GM23248 (cell line): ENCODE measurements at places on chromosomes 2 and 18. TPM values are rescaled to one million over a fixed set of nuclear protein-coding genes. Genes with fewer than 3 reads are reported as not detected.

RESP18 gene
- not detected in 2 replicates for total RNA-seq

CLIP4 gene
- total RNA-seq = 51.2 and 55.2 TPM in 2 replicates

CXCR4 gene
- not detected in 2 replicates for total RNA-seq

TCF23 gene
- not detected in 2 replicates for total RNA-seq

ERICH2 gene
- total RNA-seq = not detected in 2 replicates

PDE6D gene
- total RNA-seq = 12.8 and 29.5 TPM in 2 replicates

HRH4 gene
- not detected in 2 replicates for total RNA-seq

DNA sequence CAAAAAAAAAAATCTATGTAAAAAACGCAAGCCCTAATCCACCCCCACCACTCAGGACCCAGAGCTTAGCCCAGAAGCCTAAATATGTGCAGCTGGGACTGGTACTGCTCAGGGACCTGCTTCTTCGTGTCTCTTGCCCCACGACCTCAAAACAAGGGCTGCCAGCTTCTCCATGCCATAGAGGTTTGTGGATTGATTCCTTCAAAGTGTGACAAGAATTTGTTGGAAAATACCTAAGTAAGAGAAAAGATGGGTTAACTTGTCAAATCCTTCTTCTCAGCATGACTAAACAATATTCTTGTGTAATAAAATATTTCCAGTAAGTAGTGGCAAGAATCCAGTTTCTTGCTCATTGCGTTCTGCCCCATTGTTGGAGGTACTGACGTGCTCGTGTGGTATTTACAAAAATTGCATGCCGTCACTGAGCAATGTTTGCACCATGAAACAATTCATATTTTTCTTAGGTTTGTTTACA is 825 bp upstream of the SCYGR1 start:
- DNase-seq = peak; percentile 99

DNA sequence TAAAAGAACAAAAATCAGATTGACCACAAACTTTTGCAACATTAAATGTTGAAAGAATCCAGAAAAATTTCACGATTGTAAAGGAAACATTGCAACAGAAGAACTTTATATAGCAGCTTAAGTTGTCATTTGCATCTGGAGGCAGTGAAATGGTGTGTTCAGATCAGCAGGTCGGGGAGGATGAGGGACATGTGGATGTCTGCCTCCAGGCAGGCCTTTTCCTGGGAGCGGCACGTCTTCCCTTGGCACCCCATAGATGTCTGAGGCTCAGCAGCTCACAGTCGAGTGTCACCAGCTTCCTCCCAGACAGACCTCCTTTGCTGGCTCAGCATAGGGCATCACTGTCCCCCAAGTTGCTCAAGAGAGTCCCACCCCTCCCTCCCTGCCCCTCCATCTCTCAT is 44.3 kb upstream of the ASB1 start:
- DNase-seq = peak; percentile 17

GRCh38 chr2:7595206-7595605 is 678.0 kb downstream of the RNF144A start:
- DNase-seq = peak; percentile 15

- DNase-seq = no peak
These were observed 854.3 kb downstream of the LRRTM4 start for GRCh38 chr2:76667821-76668271.

- no peak for DNase-seq
These were observed 39.1 kb downstream of the CAPN13 start for GRCh38 chr2:30768036-30768686.

DNA sequence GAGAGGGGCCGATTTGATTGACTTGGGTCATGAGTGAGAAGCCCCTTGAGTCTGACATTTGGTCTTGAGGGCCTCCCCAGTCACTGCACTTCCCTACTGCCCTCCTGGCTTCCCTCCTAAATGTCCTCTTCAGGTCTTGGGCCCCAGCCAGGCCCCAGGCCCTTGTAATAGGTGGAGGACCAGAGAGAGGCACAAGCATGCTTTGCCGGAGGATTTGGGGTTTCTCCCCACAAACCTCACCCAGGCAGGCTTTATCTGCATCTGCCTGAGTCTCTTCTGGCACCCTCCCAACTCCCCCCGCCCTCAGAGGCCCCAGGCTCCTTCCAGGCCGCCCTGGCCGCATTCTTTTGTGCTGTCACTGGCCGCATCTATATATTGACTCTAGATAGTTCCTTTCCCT is 270.7 kb downstream of the HAUS1 start:
- no peak for DNase-seq

DNA sequence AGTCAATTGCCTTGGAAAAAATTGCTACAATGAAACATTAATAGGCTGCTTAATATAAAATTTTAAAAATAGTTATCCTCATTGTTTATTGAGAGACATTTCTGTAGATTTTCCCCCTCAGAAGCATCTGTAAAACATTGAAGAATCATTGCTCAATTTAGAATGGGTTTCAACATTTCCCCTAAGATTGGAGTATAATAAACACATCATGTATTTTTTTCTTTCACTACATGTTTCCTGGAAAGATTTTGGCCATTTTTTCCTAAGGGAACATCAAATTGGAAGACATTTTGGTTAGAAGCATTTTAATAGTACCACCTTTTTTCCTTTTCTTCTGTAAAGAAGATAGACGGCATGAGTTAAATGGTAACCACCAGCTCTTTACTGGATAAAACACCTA is 443.2 kb upstream of the SPHKAP start:
- no peak for DNase-seq

GRCh38 chr2:145305889-145306288 is 786.0 kb upstream of the ZEB2 start:
- DNase-seq = no peak

DNA sequence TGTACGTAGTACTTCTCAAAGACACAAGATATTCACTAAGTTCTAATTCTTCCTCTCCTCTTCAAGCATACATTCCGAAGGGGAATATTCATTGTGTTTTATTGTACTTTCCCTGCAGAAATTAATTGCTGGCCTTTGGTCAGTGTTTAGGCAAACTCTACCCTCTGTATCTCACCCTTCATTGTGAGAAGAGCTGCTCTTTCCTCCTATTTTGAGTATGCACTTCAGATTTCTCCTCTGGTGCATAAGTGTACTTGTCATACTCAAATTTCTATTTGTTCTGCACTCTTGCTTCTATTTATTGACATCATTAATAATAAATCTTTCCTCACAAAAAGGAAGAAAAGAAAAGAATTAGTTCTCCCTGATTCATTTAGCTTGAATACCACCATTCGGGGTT is 485.4 kb upstream of the SLC8A1 start:
- DNase-seq = no peak

GRCh38 chr18:23634692-23635091 is 28.0 kb downstream of the ANKRD29 start:
- no peak for DNase-seq

- no peak for DNase-seq
These were observed 27.9 kb upstream of the TYMS start for GRCh38 chr18:629269-630150.

GRCh38 chr2:7430869-7431641 is 513.8 kb downstream of the RNF144A start:
- no peak for DNase-seq

DNA sequence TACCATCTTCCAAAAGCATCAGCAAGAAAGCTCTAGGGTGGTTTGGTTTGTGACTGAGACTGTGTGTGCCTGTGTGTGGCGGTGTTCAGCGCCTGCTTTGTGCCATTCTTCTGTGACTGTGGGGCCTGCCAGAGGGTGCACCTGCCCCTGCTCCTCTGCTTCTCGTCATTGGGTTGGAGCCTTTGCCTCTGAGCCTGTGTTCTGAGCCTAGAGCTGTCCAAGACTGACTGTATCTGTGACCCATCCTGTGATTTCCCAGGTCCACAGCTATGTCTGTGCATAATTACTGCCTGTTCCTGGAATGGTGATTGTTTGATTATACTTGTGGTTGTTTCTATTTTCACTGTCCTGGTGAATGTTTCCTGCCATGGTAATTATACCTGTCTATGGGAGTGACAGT is 57.1 kb upstream of the KLHL29 start:
- DNase-seq = no peak

GRCh38 chr2:44771522-44771921 is 170.0 kb upstream of the SIX3 start:
- DNase-seq = no peak

DNA sequence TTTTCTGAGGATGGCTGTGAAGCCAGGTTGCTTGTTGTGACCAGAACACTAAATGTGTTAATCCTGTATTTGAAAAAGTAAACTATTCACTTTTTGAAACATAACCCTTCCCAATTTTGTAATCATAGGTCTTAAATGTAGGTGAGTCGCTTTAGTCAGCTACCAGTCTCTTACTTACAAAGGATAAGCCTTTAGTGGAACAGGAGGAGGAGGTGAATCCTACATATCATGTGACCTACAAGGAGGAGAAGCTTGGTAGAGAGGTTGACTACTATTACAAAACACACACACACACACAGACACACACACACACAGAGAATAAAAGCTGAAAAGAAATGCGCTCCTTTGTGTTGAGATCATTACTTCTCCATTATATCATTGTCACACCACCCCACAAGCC is 59.9 kb upstream of the SPAG16 start:
- DNase-seq = no peak

DNA sequence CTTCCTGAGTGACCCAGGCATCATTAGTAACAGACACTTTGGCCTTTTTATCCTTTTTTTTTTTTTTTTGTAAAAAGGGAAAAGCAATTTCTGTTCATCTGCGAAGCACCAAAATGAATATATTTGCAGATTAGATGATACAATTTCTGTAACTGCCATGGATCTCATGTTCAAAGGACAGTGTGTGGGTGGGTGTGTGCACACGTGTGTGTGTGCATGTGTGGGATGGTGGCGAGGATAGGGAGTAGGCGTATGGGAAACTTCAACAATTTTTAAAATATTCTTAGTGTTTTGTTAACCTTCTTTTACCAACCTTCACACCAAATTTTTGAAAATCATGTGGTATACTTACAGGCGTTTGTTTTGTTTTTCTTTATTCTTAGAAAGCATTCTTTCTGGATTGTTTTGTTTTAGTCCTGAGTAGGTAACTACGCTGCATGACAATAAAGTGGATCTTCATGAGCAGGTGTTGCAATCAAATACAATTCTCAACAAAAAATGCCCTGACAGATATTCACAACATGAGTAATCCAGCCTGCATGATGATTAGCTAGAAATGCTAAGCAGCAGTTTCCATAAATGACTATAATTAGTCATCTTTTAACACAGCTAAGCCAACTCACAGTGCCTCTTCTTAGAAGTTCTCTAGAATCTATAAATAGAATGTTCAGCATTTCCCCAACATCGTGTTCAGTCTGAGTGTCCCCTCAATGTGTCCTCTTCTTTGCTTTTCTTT is 53.5 kb upstream of the RMDN2 start:
- peak; percentile 97 for DNase-seq

DNA sequence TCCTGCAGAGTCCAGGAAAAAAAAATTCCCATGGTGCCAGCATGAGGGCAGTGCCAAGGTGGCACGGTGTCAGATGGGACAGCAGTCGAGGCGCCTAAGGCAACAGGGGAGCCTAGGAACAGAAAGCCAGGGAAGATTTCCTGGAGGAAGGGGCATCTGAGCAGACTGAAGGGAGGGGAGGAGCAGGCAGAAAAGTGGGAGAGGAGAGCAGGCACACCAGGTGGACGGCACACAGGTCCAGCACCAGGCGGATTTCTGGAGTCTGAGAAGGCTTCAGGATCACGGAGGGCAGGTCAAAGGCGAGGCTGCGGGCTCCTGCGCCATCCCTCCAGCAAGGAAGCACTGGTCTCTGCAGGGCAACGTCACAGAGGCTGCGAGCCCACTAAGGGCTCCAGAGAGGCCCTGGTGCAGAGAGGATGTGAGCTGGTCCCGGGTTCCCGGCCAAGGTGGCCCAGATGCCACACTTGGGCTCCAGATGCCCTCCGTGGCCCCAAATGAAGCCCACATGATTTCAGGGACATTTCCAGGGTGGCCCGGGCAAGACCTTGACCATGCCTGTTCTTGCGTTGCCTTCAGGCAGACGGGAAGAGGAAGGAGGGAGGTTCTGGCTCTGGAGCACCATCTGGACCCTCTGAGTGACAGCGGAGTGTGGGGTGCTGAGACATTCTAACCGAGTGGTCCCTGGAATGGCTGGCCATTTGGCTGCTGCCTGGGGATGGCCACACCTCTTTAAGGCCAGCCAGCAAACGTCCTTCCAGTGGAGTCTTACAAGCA is 4.1 kb downstream of the HS6ST1 start:
- DNase-seq = no peak

DNA sequence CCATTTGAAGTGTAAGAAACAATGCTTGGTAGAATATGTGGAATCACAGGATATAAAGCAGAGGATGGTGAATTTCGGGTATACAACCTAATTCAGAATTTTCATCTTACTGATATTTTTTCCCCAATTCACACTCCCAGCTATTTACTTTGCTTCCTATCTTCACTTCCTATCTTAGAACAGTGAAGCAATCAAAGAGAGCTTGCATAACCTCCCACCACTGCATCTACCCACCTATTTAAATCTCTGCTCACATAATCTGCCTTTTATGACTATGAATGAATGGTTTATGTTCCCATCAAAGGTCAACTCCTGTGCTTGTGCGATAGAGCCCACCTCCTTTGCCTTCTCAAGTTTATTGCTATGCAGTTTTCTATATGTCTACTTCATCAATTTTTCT is 3.3 kb downstream of the RMDN2 start:
- no peak for DNase-seq

DNA sequence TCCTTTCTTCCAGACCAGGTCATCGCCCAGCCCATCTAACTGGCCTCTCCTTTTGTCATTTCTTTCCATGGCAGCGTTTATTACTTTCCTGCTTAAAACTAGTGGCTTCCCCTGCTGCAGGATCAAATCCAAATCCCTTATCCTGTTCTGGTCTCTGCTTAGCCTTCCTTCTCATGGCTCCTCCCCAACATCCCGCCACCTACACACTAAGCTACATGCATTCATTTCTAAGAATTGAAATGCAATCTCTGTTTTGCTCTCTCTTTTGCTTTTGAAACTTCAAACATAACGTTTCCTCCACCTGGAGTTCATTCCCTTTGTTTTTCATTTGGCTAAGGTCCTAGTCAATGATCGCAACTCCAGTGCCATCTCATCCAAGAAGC is 18.0 kb upstream of the DPP4 start:
- DNase-seq = peak; percentile 39

DNA sequence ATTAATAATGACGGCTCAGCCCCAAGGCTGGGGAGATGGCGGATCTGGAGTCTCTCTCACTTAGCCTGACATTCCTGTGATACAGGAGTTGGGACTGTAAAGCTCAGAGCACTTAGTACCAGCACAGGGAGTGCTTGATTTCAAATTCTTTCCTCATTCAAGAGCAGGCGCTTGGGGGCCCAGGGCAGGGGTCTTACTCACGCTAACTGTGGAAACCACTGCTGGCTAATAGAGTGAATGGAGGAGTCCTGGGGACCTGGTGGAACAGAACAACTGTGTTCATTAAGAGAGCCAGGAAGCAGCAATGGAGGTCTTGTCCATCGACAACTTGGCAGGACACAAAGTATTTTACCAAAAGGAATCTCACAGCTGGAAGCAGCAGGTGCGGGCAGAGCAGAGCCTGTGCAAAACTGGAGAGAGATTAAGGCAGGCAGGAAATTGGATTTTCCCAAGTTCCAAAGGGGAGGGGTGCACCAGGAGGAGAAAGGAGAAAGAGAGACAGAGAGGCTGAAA is 358.9 kb downstream of the TNS1 start:
- DNase-seq = no peak

DNA sequence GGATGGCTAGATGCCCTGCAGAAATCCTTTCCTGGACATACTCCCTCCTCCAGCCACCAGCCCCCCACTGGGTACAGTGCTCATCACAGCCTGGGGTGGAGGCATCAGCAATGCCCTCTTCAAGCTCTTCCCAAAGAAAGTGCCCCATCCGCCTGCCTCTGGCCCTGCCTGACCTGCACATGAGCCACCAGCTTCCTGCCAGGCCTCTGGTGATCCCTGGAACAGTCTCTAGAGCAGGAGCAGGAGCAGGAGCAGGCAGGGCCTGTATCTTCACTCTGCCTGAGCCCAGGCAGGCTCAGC is 54.1 kb upstream of the CAB39 start:
- no peak for DNase-seq
